NCI-H774 (cell line): ENCODE measurements at places on chromosomes 7 and 10.

DNA sequence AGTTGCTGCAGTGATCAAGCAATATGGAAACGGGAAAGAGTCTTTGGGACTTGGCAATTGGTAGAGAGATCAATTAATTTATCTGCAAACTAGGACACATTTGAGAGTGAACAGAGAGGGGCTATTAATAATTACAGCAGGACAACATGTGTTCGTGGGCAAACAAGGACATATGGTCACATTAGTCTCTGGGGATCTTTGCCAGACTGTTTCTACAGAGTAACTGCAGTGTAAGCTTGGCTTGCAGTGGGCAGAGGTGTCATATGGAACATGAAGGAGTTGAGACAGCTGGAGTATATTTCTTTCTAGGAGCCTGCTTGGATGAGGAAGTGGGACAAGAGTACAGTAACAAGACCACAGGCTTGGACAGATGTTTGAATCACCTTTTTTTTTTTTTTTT is 232.1 kb upstream of the LYZL1 start:
- no peak for DNase-seq

GRCh38 chr7:122337011-122337410 is 32.5 kb upstream of the FEZF1 start:
- DNase-seq = peak; percentile 50

- no peak for DNase-seq
These were observed 79.3 kb downstream of the GRID1 start for GRCh38 chr10:86287110-86287793.

- DNase-seq = no peak
These were observed 110.2 kb downstream of the SRI start for GRCh38 chr7:88109612-88110011.

- no peak for DNase-seq
These were observed 27.5 kb downstream of the CTNNA3 start for GRCh38 chr10:67668448-67668847.

GRCh38 chr10:124626759-124627380 is 117.3 kb downstream of the FAM53B start:
- no peak for DNase-seq

- no peak for DNase-seq
These were observed 55.0 kb downstream of the PODXL start for GRCh38 chr7:131501422-131501821.

GRCh38 chr10:43955002-43955596 is 306.4 kb upstream of the ZNF32 start:
- no peak for DNase-seq

GRCh38 chr7:132882714-132883428 is 199.0 kb downstream of the CHCHD3 start:
- DNase-seq = no peak

DNA sequence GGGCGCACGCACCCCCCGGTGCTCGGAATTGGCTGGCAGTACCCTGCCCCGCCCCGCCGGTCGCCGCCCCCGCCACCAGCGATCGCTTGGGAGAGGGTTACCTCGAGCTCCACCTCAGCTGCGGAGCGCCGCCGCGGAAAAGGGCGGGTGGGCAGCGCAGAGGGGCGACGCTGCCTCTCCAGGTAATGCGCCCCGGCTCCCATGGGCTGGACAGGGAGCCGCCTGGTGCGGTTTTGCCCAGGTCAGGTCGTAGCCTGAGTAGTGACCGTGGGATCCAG is 1.3 kb downstream of the PFKFB3 start:
- peak; percentile 10 for DNase-seq

GRCh38 chr7:14777806-14778205 is 124.7 kb downstream of the DGKB start:
- no peak for DNase-seq

GRCh38 chr10:112954974-112955581 is 5.0 kb downstream of the TCF7L2 start:
- DNase-seq = no peak

DNA sequence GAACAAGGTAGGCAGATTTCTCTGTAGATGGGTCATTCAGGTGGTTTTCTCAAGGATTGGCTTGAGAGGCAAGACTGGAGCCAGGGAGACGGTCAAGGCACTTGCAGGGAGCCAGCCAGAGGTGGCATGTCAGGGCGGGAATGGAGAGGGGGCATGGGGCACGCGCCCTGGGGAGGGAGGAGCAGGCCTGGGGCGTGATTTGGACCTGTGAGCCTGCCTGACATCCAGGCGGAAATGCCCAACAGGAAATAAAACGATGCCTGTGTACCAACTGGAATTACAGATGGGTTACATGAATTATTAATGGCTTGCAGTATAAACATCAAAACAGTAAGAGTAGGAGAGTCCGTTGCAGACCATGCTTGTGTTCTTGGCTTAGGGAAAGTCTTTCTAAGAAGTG is 8.6 kb upstream of the SUN1 start:
- DNase-seq = no peak

- no peak for DNase-seq
These were observed 45.8 kb downstream of the GLCCI1 start for GRCh38 chr7:8014399-8014798.

- DNase-seq = no peak
These were observed 34.6 kb upstream of the VIPR2 start for GRCh38 chr7:159179241-159179640.
